ENCODE measurements at places on chromosomes 4 and X.

GRCh38 chr4:106898621-106899230 is 137.4 kb downstream of the DKK2 start:
- DNase-seq = peak; percentile 6

DNA sequence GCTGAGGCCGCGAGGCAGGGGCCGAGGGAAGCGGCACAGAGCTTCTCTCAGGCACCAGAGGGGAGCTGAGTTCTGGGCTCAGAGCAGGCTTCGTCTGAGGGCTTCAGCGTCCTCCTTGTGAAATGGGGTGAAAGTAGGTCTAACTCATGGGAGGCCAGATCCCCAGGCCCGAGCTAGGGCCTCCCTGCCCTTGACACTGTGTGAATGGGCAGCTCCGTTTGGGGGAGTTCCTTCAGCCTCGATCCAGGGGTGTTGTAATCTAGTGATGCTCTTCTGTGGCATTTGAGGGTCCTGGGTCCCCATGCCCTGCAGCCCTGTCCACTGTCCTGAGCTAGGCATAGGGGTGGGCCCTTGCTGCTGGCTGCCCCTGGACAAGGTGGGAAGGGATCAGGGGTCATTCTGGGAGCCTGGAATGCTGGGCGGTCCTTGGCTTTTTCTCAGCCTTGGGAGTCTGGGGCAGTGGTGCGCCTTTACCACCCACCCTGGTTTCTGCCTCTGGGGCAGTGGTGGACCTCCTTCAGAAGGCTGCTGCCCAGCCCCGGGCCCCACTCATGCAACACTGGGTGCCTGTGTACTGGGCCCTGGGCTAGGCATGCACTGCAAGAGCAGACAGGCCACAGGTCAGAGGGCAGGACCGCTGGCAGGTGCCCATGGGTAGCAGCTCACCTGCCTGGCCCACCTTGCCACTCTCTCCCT is 4.1 kb downstream of the SH3BP2 start:
- no peak for DNase-seq

DNA sequence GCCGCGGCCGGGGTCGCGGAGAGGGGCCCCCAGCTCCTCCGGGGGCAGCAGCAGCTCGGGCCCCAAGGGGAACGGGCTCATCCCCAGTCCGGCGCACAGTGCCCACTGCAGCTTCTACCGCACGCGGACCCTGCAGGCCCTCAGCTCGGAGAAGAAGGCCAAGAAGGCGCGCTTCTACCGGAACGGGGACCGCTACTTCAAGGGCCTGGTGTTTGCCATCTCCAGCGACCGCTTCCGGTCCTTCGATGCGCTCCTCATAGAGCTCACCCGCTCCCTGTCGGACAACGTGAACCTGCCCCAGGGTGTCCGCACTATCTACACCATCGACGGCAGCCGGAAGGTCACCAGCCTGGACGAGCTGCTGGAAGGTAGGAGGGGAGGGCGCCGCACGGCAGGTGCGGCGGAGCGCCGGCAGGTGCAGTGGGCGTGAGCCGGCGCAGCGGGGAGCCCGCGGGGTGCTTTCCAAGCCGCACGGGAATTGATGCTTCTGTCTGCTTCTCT is 886 bp downstream of the DCLK2 start:
- no peak for DNase-seq

GRCh38 chr4:155597933-155598451 is 68.7 kb upstream of the GUCY1A1 start:
- no peak for DNase-seq

DNA sequence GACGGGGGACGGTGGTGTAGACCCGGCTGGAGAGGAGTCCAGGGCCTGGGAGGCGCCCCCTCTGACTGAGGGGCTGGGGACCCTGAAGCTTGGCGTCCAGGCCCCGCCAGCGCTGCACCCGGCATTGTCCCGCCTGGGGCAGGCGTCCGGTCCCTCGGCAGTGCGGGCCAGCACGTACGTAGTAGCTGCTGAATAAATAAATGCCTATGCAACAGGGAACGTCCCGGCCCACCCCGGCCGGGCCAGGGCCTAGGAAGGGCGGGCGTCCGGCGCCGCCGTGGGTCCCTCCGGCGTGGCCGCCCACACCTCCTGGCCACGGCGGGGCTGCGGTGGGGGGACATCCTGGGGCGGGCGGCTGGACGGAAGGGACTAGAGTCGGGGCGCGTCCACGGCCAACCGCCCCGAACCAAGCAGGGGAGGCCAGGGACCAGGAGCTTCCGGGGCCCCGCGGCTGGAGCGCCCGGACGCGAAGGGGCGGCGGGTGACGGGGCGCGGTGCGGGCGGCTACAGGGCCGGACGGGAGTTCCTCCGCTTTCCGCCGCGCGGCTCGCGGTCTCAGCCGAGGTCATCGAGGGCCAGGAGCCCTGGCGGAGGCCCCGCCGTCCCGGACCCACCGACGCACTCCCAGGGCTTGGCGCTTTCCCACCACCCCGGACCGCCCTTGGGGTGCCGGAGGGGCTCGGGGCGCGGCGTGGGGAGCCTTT is 886 bp upstream of the WWC2 start:
- no peak for DNase-seq

DNA sequence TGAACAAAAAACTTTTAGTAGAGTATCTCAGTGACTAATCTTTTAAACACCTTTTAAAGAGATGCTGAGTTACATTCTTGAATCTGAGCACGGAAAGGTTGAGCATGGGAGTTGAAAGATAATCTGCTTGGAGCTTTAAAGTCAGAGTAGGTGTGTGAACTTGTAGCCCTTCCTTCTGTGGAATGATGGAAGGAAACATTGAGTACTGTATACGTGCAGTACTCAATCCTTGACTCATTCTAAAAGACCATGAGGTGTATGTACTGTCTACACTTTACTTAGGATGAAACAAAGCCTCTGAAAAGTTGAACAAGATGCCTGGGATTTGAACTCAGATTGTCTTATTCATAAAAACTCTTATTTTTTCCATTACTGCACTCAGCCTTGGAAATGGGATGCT is 3.4 kb downstream of the ENOPH1 start:
- no peak for DNase-seq

- DNase-seq = peak; percentile 55
Observed at GRCh38 chr4:38177641-38178391, 217.6 kb downstream of the PTTG2 start.

DNA sequence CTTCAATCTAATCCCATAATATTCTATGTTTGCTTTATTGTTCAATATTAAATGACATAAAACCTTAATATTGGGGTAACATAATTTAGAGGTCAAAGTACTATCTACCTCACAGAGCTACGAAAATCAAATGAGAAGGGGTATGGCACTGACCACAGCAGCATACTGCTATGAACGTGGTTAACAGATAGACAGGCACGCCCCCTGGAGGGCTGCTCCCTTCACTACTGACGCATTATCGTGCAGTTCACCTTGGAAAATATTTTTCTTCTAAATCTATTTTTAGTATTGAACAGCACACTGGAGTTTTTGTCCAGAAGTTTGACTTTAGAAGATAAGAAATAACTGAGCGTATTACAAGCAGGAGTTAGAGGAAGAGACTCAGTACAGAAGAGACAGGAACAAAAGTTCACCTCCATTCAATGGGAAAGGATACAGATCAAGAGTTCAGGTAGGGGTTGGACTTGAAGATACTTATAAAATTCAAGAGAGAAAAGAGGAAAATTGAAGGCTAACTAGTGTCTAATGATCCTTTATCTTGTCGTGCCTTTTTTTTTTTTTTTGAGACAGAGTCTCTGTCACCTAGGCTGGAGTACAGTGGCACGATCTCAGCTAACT is 22.7 kb downstream of the MAP9 start:
- DNase-seq = peak; percentile 14

DNA sequence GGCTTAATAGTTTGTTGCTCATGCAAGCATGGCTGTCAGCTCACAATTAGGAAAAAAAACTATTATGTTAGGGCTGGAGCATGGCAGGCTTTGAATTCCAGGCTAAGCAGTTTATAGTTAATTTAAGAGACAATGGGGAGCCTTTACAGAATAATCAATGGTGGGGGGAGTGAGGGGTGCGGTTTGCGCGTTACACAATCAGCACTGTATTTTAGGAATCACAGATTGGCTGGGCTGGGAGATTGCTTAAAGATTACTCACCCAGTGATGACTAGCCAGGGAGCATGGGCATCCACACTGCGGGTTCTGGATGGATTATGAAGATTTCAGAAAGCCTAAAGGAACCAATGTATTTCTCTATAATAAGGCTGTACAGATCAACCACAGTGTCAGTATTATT is 186.6 kb downstream of the SOX3 start:
- DNase-seq = no peak

- no peak for DNase-seq
Observed at GRCh38 chr4:139027776-139028175, 12.2 kb downstream of the NOCT start.

- no peak for DNase-seq
Observed at GRCh38 chr4:163878336-163879121, 384.0 kb downstream of the TMA16 start.

- DNase-seq = no peak
Observed at GRCh38 chr4:82648356-82648755, 86.6 kb upstream of the TMEM150C start.

DNA sequence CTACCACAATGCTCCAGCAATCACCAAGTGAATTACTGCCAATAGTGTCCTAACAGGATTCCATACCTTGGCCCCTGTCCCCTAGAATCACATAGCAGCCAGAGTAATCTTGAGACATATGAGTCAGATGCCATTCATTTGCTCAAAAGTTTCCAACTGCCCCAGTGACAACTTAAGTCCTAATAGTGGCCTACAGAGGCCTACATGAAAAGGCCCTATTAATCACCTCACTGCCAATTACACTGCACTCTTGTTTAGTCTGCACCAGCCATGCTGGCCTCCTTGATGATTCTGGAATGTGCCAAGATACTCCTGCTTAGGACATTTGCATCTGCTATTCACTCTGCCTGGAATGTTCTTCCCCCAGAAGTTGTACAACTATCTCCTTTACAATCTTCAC is 130.7 kb downstream of the NR3C2 start:
- DNase-seq = no peak

- no peak for DNase-seq
Observed at GRCh38 chr4:155972098-155972497, 18.4 kb upstream of the CTSO start.

GRCh38 chrX:50812995-50813842 is 775 bp downstream of the SHROOM4 start:
- DNase-seq = no peak

DNA sequence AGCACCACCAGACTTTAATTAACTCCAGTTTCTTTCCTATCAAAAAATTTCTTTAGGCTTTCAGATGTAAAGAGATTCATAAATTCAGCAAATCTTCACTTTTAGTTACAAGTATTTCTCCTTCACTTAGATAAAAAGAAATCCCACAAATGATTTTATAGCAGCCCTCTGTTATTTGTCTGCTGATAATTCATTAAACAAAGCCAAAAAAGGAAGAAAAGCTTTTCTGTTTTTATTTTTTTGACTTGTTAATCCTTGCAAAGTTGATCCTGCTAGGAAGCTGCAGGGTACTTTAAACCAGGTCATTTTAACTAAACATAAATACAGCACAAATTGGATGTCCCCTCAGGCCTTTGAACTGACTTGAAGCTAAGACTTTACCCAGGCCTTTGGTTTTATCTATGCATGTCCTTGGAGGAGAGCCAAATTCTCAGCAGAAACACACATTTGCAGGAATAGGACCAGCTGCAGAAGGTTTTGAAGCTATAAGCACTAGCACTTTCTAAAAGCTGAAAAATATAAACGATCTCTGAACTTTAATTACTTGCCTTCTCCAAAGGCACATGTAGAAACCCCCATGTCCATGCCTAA is 57.5 kb downstream of the PCDH18 start:
- DNase-seq = no peak

GRCh38 chrX:107102980-107103379 is 15.6 kb downstream of the RBM41 start:
- no peak for DNase-seq

Data from stimulated activated CD4-positive, alpha-beta T cell treated with anti-CD3 and anti-CD28 coated beads, Interleukin-4, amount 100 ng/mL, for 24 hours (primary cell).